Stimulated activated CD8-positive, alpha-beta memory T cell treated with anti-CD3 and anti-CD28 coated beads, Interleukin-2, amount 100 ng/mL, for 1 hour (primary cell): ENCODE measurements at places on chromosomes 5 and 9.

DNA sequence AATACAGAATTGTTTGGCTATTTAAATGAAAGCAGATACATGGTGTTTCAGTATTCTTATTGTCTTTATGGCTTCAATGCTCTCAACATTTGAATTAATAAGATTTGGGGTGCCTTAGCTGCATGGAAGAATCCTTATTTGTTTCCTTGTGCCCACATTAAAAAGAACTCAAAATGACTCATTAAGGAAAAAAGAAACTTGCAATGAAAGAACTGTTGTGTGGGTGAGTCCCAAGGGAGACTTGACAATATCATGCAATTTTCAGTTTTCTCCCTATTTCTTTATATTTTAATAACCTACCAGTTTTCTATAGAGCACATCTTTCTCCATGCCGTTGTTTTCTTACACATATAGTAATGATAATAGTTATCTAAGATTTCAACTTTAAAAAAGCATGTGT, 404.0 kb downstream of the PDE4D start:
- DNase-seq = no peak

GRCh38 chr5:115544043-115544435, 536 bp downstream of the FEM1C start:
- no peak for DNase-seq

GRCh38 chr5:114006582-114006981, 355.3 kb upstream of the KCNN2 start:
- DNase-seq = no peak

DNA sequence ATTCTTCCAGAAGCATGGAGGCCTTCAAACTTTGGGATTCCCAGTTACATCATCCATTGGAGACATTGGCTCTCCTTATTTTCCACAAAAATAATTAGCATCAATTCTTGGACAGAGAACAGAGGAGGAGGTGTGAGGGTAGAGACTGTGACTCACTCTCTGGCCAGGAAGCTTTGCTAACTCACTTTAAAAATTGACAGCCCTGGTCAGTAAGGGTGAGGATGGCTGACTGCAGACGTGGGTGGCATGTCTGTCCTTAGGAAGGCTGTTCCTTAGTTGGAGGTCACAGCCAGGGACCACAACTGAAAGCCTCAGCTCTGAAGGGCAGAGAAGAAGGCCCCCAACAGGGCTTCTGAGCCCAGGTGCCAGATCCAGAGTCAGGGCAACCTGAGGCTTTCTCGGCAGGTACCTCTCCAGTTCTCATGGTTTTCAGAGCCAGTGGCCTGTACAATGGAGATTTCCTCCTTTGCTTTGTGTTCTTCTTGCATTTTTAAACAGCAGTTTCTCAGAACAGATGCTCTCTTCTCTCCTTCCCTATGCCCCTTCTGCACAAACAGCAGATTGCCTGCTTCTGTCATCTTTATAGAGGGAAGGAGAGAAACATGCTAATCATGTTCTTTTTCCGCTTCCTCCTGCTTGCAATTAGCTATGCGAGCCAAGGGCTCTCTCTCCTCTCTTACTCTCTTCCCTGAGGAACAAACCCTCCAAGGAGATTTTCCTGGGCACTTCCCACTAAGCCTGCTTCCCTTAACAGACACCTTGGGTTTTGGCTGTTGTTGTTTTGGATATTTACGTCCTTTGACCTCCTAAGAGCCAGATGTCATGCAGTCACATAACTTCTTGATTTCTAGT, 92.5 kb upstream of the ZNF366 start:
- no peak for DNase-seq

DNA sequence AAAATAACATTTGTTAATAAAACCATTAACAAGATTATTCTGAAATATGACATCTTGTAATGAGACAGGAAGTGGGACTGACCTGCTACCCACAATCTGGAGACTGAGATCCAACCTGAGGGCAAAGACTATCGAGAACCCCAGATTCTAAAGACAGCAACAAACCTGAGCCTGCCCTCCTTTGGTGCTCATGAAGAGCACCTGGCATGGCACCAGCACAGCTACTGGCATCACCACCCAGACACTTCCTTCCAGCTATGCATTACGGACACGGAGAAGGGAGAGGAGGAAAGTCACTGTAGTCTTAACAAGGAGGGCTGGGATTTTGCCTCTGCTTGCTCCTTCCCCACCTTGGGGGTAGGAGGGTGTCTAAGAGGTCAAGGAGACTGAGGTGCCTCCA, 105.5 kb downstream of the AUH start:
- DNase-seq = no peak

DNA sequence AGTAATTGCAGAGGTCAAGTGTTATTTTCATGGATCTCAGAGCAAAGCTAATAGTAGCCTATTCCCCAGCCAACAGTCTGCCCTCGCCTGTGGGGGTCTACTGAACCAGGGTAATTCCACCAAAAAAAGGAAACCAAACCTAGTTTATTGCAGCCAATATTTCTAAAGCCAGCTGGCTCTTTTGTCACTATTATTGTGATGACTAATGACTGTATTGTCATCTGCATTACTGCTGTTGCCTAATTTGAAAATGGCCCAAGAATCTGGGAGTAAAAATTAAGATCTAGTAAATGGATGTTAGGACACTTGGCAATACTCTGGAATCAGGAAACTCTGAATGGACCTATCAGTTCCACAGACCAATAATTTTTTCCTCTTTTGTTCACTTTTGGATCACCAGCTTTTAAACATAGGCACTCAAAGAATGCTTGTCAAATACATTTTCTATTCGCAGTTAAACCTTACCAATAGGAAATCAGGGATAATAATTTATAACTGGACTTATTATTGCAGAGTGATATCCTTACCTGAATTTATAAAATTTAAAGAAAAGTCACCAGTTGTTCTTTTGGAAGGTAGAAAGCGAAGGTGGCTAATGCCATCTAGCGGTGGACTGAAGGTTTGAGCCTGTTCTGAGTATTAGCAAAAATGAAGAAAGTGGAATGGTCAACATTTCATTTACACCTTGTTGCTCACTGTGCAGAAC, 69.2 kb downstream of the SYK start:
- no peak for DNase-seq

GRCh38 chr5:32498484-32498883, 53.9 kb upstream of the ZFR start:
- no peak for DNase-seq

GRCh38 chr5:158780656-158781237, 319.0 kb downstream of the EBF1 start:
- no peak for DNase-seq

GRCh38 chr9:88997646-88998045, 6.4 kb downstream of the S1PR3 start:
- no peak for DNase-seq

DNA sequence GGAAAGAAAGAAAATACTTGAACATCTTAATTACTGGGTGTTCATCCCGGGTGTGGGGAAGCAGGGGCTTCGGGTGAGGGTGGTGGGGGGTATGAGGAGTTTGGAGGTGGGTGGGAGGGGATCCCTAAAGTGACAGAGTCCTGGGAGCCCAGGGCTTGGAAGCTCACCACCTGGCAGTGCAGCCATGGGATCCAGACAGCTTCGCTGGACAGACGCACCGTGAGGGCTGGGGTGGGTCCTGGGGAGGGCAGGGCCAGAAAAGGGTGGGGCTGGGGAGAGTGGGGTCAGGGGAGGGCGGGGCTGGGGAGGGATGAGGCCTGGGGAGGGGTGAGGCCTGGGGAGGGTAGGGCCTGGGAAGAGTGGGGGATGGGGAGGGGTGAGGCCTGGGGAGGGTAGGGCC, 127.5 kb upstream of the LPCAT1 start:
- DNase-seq = no peak

GRCh38 chr9:13111778-13112177, 167.7 kb downstream of the MPDZ start:
- DNase-seq = no peak

GRCh38 chr5:96683392-96683791, 21.2 kb downstream of the CAST start:
- DNase-seq = no peak

DNA sequence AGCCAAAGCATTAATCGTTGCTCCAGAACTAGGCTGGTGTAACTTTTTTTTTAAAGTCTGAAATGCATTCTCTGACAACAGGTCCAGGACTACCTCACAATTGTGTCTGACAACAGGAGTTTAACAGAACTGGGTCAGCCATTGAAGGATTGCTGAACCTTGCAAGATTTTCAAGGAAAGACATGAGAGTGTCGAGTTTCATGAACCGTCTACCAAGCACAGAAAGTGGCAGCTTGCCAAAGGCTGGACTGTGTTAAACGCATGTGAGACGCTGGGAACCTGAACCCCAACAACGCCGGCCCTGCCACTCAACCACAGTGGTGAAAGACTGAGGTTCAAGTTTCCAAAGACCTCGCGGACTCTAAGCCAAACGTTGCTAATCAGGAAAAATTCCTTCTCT, 79.1 kb downstream of the LHFPL2 start:
- DNase-seq = no peak

DNA sequence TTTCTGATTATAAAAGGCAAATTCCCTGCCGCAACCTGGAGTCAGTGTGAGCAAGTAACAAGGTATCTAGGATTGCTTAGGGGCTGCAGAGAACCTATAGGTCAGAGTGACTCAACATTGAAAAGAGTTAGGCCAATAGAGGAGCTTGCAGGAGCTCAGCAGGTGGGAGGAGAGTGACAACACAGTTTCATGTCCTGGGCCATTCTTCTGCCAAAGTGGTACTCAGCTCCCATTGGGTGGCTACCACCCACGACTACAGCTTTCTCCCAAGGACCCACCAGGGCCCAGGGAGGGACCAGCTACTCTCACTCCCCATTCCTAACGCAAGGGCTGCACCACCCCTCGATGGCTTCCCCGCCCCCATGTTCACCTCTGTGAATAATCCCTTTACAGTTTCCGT, 86.7 kb upstream of the SPATA31C2 start:
- DNase-seq = no peak

- DNase-seq = no peak
Measured at GRCh38 chr5:174149426-174149825, 103.9 kb downstream of the NSG2 start.

DNA sequence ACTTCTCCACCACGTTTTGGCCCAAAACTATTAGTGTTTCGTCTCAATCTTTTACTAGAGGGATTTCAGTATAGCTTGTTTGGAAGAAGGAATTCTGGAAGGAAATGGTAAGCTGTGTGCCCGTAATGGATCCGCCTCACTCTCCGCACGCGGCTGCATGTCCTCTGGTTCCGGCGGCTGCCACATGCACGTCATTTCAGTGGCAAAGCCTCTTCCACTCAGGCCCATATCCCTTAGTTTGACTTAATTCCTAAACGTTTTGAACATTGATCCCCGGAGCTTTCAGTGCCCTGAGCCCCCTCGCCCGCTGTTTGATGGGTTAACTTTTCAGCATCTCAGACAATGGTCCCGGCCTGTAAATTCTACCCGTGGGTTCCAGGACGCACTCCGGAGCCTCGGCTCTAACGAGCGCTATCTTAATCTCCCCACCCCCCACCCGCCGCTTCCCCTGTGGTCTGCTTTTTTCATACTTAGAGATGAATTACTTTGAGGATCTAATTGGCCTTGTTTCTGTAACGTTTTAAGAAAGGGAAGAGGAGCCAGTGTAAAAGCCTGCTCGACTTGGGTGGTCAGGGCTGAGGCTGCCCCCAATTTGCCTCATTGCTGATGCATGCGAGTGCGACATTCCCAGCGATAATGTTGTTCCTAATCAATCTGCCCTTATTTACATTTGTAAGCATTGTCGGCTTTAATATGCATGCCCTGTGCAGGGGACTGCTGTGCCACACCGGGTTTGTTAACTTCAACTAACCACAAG, 4.6 kb downstream of the PTCH1 start:
- DNase-seq = no peak

DNA sequence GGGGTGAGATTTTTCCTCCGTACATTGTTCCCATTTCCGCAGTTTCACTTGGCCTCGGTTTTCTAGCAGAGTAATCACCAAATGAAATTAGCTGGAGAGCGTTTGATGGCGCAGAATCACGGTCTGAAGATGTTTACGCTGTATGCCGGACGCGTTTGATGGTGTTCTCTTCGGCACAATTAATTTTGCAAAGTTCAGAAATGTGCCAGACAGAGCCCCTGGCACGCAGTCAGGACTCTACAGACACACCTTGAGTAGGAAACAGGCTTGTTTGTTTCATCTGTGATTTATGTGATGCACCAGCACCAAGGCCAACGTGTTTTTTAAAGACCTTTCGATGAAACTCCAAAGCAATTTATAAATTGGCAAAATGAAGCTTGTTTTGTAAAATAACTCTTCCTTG, 863 bp upstream of the LIFR start:
- DNase-seq = no peak

- DNase-seq = no peak
Measured at GRCh38 chr5:124698770-124699169, 47.7 kb downstream of the ZNF608 start.

DNA sequence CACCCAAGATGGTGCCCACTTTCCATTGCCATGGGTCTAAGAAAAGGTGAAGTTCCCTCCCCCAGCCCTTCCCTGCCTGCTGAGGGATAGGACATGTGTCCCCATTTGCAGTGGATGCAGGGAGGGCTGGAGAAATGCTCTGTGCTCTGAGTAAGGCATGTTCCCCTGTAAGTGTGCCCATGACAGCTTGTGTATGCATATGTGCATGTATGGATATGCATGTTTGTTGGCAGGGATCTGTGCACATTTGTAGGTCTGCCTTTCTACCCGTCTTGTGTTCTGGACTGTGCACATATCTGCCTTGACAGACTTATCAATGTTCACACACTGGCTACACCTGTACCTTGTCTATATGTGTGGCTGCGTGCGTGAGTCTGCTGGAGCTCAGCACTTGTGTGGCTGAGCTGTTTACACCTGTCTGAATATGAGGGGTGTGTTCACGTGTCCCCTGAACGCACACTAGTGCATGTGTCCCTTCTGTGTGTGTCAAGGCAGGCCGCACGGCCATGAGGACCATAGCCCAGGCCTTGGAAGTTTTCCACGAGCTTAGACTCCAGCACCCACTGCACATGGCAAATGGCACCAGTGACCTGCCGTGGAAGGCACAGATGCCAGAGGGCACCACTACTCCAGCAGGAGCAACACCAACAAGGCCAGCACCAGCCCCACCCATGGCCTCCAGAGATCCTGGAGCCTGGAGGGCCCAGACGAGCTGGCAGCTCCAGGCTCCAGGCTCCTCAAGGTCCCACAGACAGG, 27.4 kb upstream of the TTLL11 start:
- no peak for DNase-seq

GRCh38 chr5:176157656-176158055, 80.6 kb upstream of the SIMC1 start:
- no peak for DNase-seq

GRCh38 chr5:32538031-32538547, 47.3 kb upstream of the SUB1 start:
- DNase-seq = no peak

DNA sequence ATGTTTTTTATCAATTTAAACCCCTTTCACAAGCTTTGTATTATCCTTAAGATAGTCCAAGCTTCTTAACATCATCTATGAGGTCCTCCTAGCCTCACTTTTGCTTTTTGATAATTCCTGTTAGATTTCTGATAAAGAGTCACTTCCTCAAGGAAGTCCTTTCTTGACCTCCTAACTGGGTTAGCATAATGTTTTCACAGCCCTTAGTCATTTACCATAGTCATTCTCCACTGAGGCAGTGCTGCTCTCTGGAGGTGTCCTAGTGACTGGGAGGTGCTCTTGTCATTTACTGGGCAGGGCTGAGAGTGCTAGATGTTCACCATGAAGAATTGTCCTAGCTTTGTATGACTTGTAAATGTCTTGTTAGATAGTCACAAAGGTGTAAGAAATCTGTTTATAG, 26.4 kb downstream of the TNPO1 start:
- DNase-seq = no peak
